ENCODE measurements at places on chromosomes 16 and 17.
A peak's percentile ranks its signal among the peaks of the same experiment; 100 is the strongest.

DNA sequence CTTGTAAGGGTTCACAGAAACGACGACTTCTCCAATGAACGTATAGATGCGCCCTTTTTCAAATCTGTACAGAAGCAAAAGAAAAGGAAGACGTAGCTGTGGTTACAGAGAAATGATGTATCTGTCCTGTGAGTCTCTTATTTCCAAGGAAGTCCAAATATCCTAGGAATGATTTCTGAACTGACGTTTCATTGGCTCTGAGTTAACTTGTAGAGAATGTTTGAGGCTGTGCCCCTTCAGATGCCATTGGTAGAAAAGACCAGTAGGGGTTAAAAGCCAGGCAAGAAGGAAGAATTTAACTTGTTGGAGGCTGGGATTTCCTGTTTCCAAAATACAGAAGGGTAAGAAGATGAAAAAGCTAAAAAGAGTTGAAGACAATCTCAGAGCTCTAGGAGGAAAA, 96.2 kb downstream of the MYO1D start:
- DNase-seq: no peak

- no peak for DNase-seq
These were observed 18.4 kb downstream of the KDM8 start for GRCh38 chr16:27221576-27222248.

DNA sequence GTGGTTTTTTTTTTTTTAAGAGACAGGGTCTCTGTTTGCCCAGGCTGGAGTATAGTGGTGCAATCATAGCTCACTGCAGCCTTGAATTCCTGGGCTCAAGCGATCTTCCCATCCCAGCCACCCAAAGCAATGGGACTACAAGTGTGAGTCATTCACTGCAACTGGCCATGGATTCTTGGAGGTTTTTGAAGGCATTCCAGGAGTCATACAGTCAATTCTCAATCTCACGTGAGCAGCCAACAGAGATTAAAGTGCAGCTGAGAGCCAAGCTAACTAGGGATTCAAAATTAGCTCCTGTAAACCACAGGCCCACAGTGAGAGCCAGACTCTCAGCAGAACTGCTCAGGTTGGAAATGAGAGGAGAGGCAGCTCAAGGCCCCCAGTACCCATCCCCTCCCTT, 30.2 kb downstream of the XPO6 start:
- no peak for DNase-seq

DNA sequence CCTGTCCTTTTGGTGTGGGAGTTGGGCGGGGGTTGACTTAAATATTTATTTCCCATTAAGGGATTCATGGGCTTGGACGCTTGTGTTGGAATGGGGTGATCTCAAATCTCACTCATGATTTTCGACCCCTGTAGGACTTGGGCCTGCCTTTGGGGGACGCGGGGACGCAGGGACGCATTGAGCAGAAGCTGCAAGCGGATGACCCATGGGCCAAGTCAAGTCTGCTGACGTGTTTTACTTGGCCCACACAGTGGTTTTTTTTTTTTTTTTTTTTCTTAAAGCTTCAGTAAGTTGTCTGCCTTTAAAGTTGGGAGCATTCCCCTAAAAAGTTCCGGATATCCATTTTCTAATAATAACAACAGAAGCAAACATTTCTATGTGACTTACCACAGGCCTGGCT, 28.9 kb downstream of the CMIP start:
- no peak for DNase-seq

- no peak for DNase-seq
These were observed 17.5 kb downstream of the HS3ST4 start for GRCh38 chr16:25709213-25709612.

DNA sequence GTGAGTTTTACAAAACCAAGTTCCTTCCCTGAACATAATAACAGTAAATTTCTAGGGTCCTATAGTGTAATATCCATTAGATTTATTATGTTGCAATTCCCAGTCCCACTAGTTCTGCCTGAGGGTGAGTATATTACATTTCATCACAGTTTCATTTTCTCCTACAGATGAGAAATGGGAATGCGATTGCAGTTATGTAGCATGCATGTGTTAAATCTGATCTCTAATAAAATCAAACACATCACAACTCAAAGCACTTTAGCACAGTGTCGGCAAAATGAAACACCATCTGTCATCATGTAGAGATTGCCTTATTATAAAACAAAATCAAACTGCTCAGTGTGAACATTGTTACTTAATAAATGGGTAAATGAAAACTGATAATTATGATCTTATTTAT, 180.5 kb upstream of the TOX3 start:
- DNase-seq: no peak

DNA sequence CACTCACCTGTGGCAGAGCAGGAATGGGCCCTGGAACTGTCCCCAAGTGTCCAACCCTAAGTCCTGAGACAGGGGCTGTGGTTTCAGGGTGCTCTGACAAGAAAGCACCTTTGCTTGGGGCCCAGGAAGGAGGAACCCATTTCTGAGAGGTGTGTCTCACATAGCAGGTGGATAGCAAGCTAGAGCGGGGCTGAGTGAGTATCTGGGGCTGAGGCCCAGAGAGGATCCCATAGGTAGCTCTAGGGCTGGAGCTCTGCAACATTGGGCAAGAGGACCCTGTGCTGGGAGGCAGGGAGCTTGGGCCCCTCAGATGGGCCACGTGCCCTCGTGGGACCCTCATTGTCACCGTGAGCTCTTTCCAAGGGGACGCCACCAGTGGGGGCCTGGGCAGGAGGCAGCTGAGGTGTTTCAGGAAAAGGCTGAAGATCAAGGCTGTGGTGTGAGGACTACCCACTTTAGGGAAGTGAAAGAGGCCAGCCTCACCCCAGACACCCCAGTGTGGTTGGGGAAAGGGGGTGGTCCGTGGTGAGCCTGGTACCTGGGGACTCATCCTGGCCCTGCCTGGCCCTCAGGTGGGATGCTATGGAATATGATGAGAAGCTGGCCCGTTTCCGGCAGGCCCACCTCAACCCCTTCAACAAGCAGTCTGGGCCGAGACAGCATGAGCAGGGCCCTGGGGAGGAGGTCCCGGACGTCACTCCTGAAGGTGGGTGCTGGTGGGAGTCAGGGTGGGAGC, 5.3 kb downstream of the DEF8 start:
- no peak for DNase-seq

- DNase-seq: no peak
These were observed 57.4 kb upstream of the COX10 start for GRCh38 chr17:14011740-14012405.

- DNase-seq: no peak
These were observed 81.4 kb upstream of the FOXF1 start for GRCh38 chr16:86428729-86429517.

DNA sequence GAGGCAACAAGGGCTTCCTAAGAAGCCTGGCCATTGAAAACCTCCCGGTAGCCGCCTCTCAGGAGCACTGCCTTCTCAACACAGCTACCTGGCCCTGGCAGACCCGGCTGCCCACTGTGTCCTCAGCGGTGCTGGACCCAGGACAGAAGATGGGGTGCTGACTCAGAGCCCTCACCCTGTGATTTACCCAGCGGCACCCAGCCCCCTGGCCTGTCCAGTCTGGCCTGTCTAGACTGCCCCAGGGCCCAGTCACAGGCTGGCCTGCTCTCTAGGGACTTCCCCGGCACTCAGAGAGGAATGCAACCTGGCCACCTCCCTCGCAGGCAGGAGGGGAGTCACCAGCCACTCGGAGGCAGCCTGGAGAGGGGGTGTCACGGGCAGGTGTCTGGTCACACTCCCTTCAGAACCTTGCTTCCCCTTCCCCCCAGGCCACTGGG, 20.1 kb downstream of the PIEZO1 start:
- no peak for DNase-seq

DNA sequence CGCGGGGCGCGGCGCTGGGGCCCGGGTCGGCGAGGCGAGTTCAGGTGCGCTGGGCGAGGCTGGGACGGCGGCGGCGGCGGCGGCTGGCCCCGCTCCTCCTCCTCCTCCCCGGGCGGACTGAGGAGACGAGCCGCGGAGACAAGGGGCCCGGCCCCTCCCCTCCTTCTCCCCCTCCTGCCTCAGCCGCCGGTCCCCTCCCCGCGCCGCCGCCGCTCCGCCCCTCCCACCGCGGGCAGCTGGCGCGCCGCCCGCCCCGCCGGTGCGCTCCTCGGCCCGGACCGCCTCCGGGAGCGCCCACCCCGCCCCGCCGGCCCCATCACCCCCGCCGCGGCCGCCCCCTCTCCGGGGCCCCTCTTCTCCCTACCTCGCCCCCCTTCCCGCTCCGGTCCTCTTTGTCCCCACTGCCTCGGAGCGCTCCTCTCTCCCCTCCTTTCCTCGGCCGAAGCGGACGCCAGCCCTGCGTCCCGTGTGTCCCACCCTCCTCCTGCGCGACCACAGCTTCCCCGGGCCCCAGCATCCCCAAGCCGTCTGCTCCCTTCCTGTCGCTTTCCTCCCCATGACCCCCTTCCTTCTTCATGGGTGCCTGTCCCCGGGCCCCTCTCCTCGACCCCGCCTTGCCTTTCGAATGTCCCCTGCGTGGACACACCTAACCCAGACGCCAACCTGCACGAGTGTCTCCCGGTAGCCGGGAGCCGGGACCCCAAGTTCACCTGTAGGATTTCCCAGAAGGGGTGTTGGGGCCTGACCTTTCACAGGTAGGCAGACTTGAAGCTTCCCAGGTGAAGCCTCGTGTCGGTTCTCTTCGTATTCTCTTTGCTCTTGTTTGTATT, at the start of gene TOX3:
TSS of gene TOX3 (minus strand) at position 140 of the 830 bp plus-strand sequence. CDS start 420 bp downstream, outside the sequence.
- no peak for DNase-seq

- no peak for DNase-seq
These were observed 20.1 kb upstream of the ALKBH5 start for GRCh38 chr17:18163547-18163946.

GRCh38 chr17:1110862-1111598, 68.8 kb downstream of the ABR start:
- no peak for DNase-seq

GRCh38 chr16:27449434-27450195, 47.6 kb downstream of the IL21R start:
- DNase-seq: peak; percentile 62

DNA sequence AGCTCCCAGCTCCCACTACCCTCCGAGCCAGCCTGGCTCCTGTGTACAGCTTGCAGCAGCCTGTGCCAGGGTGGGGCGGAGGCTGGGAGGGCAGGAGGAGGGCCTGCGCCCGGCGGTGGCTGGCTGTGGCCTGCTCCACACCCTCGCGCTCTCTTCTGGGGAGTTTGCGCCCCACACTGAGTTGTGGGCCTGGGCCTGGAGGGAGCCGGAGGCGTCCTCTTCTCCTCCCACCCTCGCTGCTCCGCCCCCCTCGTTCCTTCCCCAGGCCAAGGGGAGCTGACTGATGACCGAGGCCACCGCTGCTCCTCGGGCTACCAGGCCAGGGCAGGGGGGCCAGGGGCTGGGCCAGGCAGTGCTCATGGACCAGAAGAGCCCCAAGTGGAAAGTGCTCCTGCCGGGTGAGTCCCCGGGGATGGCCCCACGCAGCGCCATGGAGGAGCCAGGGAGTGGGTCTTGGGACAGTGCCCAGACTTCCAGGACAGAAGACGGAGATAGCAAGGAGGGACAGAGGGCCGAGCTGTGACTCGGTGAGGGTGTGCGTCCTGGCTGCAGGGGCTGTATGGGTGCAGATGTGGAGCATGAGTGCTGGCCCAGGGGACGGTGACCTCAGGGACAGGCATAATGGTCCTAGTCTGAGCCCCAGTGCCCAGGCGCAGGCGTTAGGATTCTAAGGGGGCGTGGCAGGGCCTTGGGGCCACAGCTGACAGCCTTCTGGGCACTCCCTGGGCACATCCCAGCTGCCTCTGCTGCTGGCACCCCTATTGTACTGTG, 242.1 kb upstream of the GSE1 start:
- no peak for DNase-seq

GRCh38 chr17:43877451-43878155, 29.7 kb downstream of the MPP2 start:
- DNase-seq: no peak

GRCh38 chr17:65888649-65889048, 303.3 kb downstream of the CEP112 start:
- no peak for DNase-seq

GRCh38 chr17:76155988-76156661, 15.1 kb upstream of the FOXJ1 start:
- DNase-seq: no peak

- DNase-seq: no peak
These were observed 17.8 kb downstream of the MPHOSPH6 start for GRCh38 chr16:82152196-82152595.

- DNase-seq: no peak
These were observed 4.8 kb upstream of the CSNK1D start for GRCh38 chr17:82278308-82278707.

- no peak for DNase-seq
These were observed 79.8 kb downstream of the TBC1D16 start for GRCh38 chr17:79955691-79956440.

DNA sequence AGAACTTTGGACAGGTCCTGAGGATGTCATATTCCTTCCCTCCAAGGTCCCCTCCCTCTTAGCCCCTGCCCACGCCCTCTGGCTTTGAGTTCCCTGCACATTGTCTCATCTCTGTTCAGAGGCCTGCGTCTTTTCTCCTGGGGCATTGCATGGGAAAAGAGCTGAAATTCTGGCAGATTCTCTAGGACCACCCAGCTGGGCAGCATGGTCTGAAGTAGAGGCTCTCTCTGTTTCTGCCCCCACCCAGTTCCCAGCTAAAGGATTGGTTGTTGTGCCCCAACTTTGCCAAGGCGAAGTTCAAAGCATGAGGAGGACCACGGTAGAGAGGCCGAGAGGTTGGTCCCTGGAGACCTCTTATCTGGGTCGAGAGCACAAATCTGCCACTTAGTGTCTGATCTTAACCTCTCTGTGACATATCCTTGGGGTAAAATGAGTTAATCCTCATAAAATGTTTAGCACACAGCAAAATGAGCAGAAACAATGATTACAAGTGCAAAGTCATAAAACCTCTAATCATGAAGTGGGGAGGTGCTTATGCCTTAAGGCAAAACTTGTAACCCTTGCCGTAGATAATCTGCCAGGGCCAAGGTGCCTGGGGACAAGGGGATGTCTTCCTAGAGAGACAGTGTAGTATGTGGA, 2.4 kb downstream of the ABAT start:
- no peak for DNase-seq

Data from stimulated activated CD4-positive, alpha-beta T cell treated with anti-CD3 and anti-CD28 coated beads, Interleukin-15, amount 100 ng/mL, for 48 hours (primary cell).